ENCODE measurements at places on chromosomes 11 and 22.
A peak's percentile ranks its signal among the peaks of the same experiment; 100 is the strongest.

GRCh38 chr11:501001-501682, 5.9 kb downstream of the RNH1 start:
- peak; percentile 70 for DNase-seq

- DNase-seq = no peak
These were observed 150.8 kb upstream of the NTM start for GRCh38 chr11:131219646-131220045.

GRCh38 chr11:86156397-86156955, 87.6 kb upstream of the PICALM start:
- no peak for DNase-seq

GRCh38 chr11:130120045-130120444, 39.5 kb upstream of the ST14 start:
- DNase-seq = no peak

- no peak for DNase-seq
These were observed 129.7 kb downstream of the TRIM44 start for GRCh38 chr11:35792148-35792845.

- no peak for DNase-seq
These were observed 88.7 kb upstream of the TIMP3 start for GRCh38 chr22:32712644-32713355.

DNA sequence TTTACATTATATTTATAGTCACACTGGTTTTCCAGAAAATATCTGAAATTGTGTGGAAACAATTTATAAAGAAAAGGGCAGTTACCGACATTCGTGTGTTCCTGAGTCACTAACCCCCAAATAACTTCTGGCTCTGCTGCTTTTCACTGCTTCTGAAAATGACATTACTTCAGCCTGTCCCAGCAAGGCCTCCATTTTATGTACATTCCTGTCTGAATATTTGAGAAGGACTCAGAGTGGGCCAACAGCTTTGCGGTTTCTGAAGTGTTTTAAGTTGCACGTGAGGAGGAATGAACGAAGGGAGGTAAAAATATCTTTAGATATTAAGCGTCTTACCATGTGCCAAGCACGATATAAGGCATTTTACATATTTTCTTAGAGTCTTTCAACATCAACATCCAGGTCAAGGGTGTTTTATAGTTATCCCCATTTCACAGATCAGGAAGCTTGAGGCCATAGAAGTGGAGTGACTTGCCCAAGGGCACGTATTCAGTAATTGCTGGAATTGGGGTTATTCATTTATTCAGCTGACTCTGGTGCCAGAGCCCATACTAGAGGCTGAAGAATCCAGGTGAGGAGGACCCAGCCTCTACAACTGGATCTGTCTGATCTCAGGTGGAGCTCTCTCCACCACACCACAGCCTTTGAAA, 30.8 kb upstream of the WNT11 start:
- DNase-seq = no peak

GRCh38 chr11:29032384-29033149, 924.4 kb downstream of the METTL15 start:
- no peak for DNase-seq

DNA sequence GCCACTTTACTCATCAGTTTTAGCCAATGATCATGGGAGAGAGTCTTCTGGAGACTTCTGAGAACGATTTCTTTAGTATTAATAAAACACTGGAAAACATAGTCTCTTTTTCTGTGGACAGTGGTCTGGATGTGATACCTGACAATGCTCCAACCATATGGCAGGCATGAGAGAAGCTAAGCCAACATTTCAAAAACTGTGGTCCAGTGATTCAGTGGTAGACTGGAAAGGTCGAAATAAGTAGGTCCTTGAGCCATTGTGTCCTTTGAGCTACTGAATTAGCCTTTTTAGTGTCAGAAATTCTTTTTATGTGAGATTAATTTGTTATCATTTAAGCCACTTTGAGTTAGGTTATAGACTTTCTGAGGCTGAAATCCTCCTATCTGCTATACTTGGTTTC, 197.7 kb upstream of the CTSC start:
- DNase-seq = no peak

- DNase-seq = no peak
These were observed 1185.1 kb downstream of the BRD1 start for GRCh38 chr22:48642550-48642949.

DNA sequence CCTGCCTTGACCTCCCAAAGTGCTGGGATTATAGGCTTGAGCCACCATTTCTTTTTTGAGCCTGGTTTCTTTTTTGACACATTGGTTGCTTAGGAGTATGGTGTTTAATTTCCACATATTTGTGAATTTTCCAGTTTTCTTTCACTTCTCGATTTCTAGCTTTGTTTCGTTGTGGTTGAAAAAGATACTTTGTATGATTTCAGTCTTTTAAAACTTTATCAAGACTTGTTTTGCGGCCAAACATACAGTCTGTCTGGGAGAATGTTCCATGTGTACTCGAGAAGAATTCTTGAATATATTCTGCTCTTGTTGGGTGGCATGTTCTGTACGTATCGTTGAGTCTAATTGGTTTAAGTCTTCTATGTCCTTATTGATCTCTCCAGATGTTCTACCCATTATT, 20.8 kb downstream of the SHANK3 start:
- no peak for DNase-seq

GRCh38 chr11:120805960-120806555, 217.8 kb upstream of the TBCEL start:
- DNase-seq = no peak

GRCh38 chr11:112961146-112961668, at the start of gene NCAM1:
NCAM1 (plus strand) TSS chr11:112961420.
- no peak for DNase-seq

GRCh38 chr11:93493252-93493897, 49.8 kb downstream of the SMCO4 start:
- DNase-seq = no peak

GRCh38 chr11:17898782-17899181, 114.1 kb downstream of the SERGEF start:
- no peak for DNase-seq

DNA sequence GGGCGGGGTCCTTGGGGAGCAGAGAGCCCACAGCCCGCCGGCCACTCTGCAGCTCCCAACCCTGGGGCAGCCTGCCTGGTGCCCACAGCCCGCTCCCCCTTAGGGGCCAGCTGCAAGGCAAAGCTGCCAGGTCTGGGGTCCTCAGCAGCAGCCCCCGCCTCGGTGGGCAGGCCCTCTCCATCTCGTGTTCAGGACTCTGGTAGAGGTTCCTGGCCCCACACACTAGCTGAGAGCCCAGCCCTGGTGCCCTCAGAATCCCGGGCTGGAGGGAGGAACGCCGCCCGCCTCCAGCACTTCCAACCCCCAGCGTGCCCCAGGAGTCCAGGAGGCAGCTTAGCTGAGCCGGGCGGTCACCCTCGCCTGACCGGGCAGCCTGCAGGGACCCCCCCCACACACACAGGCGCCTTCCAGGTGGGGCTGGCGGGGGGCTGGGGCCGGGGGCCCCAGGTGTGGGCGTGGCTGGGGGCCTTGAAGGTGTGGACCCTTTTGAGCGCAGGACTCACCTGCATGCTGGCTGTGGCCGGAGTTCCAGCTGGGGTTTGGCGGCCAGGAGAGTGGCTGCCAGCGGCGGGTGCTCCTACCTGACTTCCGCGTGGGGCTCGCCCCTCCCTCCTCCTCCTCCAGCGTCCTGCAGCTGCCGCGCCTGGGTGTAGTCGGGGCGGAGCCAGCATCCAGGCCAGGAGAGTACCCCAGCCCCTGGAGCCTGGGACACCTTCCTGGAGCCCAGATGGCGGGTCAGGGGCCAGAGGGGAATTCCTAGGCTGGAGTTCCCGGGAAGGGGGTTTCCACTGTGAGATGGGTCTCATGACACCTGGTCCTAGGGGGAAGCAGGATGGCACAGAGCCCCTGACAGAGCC, at the start of gene ANO9:
Gene ANO9 (minus strand): TSS at position 594 of the 857 bp plus-strand sequence. CDS start 85 bp downstream, at position 509.
- DNase-seq = no peak

DNA sequence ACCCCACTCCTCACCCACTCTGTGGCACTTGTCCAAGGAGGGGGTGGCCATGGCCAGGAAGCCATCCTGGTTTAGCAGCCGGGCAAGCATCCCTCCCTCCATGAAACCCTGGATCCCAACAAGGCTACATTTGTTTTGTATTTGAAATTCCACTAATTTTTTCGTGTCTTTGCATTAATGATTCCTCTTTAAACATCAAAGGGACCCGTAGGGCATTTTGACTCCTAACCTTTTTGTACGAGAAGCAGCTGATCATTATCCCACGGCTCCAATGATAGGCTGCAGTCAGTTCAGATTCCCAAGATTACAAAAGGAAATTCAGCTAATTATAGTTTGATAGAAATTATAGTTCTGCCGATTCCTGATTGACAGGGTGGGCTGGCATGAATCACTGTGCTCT, 10.7 kb downstream of the MYEOV start:
- no peak for DNase-seq

DNA sequence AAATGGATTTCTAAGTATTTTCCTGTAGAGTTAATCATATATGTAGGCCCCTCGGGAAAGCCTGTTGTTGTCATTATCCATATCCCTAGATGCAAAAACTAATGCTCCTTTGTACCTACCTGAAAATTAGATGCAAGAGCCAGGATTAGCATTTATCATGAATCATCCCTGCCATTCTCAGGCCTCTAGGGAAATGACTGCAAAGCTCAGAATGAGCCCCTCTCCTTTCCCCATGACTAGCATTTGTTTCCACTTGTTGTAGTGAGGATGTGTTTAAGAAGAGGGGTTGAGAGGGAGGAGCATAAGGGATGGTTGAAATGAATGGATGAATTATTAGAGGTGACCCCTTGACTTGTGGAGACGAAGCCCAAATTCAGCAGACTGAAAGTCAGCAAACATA, 537.9 kb downstream of the NTM start:
- no peak for DNase-seq

- DNase-seq = no peak
These were observed 27.1 kb upstream of the MRGPRX2 start for GRCh38 chr11:19087658-19088057.

- no peak for DNase-seq
These were observed 96.0 kb upstream of the PITPNB start for GRCh38 chr22:28015046-28015425.

DNA sequence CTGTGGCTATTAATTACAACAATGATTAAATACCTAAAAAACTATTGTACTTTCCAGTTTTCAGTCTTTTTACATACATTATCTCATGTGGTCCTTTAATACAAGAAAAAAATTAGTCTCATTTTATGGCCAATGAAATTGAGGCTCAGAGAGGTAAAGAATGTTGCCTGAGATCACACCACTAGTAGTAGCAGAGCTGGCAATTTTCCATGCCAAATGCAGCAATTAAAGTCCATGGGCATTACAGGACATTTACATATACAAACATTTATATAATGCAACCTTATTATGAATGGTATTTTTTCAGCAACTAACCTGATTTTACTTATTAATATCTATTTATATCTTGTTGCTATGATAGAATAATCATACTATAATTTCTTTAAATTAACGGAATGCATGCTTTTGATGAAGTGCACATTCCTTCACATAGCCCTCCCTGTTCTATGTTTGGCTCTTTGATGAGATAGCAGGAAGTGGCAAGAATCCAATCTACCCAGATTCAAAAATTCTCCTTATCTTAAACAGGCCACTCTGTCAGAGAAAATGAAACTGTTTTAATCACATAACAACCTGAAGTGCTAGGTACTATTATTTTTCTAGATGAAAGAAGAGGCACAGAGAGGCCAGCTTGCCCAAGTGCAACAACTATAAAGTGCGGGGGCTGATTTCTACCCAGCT, 120.9 kb upstream of the LDLRAD3 start:
- DNase-seq = no peak

- DNase-seq = no peak
These were observed 5.3 kb upstream of the MRGPRG start for GRCh38 chr11:3223932-3224381.

GRCh38 chr11:59510941-59511589, at the start of gene OR4D9:
OR4D9 (plus strand) TSS chr11:59511539; CDS start chr11:59514913, 3,374 bp downstream.
- DNase-seq = no peak
